AG08396 (cell line): ENCODE measurements at places on chromosomes 11 and 22.
A peak's percentile ranks its signal among the peaks of the same experiment; 100 is the strongest.

- DNase-seq = no peak
These were observed 24.5 kb upstream of the GUCY1A2 start for GRCh38 chr11:107042748-107043147.

DNA sequence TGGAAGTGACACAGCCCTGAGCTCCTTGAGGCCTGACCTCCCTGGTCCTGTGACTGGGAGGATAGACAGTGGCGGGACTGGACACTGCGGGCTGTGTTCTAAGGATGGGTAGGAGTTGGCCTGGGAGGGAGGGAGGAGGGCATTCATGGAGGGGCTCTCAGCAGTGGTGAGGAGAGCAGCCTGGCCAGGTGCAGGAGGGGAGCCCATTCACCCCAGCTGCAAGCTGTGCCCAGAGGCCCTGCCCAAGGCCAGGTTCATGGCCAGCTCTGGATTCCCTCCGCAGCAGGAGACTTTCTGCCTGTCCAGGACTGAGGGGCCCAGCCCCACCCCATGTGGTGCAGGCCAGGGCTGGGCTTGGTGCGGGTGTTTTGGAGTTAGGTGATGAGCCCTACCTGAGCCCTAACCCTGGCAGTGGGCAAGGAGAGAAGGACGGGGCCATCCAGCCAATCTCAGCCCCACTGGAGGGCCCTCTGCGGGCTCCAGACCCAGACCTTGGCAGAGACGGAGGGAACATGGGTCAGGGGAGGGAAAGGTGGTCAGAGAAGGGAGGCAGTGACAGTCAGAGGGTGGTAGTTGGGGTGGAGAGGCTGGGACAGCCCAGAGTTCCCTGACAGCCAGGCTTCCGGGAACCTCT is 26.8 kb downstream of the CACNA1I start:
- no peak for DNase-seq

DNA sequence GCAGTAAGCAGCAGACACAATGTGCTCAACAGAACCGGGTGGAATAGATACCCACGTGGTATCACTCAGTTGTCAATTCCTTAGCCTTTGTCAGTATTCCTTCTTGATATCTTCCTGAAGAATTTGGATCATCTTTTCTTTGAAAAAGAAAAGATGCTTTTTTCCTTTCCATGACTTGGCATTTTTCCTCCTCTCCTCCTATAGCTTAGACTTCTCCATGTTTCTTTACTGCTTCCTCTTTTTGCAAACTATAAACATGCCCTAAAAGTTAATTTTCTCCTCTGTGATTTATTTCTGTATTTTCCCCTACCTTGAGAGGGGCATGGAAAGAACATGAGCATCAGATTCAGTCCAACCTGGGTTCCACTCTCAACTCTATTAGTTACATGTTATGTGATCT is 11.7 kb downstream of the CBLIF start:
- DNase-seq = no peak

- DNase-seq = no peak
These were observed 31.2 kb upstream of the RBMXL2 start for GRCh38 chr11:7057641-7058040.

DNA sequence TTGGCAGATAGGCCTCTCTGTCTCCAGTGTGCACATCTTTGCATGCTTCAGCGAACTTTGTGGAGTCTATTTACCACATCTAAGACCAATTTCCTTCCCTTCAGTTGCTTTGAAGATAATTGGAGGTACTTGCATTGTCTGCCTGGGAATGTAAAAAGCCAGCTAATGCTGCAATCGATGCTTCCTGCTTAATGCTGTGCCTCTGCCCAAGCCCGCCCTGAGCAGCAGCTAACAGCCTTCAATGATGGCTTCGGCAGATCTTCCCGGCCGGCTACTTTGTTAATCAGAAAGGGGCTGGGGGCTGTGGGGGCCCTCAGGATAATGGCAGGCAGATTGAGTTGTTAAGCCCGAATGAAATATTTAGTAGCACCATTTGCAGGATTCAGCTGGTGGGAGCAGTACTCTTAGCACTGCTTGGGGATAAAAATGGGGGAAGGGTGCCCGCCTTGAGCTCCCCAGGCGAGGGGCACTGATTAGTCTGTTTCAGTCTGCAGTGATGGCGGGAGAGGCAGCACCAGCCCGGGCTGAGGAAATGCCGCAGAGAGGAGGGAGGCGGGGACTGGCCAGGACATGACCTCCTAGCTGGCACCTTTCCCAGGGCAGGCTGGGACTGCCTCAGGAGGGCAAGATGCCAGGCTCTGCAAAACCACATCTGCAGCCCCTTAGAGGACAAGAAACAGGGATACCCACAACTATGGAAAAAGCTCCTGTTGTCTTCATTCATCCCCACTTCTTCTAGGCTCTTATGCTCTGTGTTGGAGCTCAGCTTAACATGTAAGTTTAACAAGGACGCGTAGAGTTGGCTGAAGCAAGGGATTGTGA is 460.0 kb downstream of the BUD13 start:
- no peak for DNase-seq

GRCh38 chr11:1826552-1827094 is 8.2 kb upstream of the SYT8 start:
- peak; percentile 86 for DNase-seq
